ENCODE measurements at places on chromosomes 6 and 20. TPM values are rescaled to one million over a fixed set of nuclear protein-coding genes. Genes with fewer than 3 reads are reported as not detected.

Gene FAM217A
- total RNA-seq: 0.09 TPM

Gene SNX14
- total RNA-seq: 80.1 TPM

Gene C2
- 14.8 TPM for total RNA-seq

Gene CFB
- total RNA-seq: 476 TPM

Gene AHCY
- 70.9 TPM for total RNA-seq

Gene TRIM15
- total RNA-seq: 19.6 TPM
